Left colon (tissue), 2 donors: ENCODE measurements at places on chromosomes 11 and 22.

DNA sequence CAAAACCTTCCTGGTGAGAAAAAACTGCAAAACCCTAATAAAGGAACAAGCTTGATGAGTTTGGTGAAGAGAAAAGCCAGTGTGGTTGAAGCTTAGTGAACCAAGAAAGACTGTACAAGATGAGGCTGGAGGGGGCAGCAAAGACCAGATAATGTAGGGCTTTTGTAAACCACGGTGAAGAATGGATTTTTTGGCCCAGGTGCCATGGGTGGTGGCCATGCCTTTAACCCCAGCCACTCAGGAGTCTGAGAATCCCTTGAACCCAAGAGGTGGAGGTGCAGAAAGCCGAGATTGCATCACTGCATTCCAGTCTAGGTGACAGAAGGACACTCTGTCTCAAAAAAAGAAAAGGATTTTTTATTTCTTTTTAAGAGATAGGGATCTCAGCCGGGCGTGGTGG is 5.0 kb upstream of the ZDHHC5 start:
- DNase-seq = no peak

- no peak for DNase-seq
Measured at GRCh38 chr11:119023741-119024140, 5.2 kb downstream of the TRAPPC4 start.

GRCh38 chr11:65185869-65186341 is 4.2 kb downstream of the CAPN1 start:
- DNase-seq = no peak

- DNase-seq = no peak
Measured at GRCh38 chr11:134761926-134762247, 349.8 kb upstream of the B3GAT1 start.

DNA sequence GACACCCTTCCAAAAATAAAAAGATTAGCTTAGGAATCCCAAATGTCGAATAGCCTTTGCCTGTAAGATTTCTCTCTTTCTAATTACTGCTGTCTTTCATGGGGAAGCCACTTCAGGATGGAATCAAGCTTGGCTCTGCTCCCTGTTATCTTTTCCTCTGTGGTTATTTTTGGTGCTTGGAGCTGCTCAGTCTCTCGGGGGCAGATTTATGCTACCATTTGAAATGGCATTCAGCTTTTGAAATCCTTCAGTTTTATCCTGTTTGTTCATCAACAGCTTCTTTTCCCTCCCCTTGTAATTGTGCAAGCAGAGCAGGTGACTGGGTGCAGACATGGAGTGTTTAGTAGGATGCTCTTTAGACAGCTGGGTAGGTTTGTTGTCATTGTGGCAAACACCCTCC is 111.0 kb downstream of the DBX1 start:
- DNase-seq = no peak

GRCh38 chr22:26031641-26032040 is 137.6 kb upstream of the SEZ6L start:
- DNase-seq = no peak

DNA sequence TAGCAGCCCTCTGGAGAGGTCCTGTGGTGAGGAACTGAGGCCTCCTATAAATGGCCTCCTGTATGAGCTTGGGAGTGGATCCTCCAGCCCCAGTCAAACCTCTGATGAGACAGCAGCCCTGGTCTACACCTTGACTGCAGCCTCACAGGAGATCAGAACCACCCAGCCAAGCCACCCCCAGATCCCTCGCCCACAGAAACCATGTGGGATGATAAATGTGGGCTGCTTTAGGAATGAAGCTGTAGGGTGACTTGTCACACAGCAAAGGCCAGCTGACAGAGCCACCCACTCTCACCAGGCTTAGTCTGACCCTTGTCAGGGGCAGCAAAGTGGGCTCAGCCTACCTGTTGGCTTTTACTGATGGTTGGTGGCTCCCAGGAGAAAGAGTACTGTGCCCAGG is 6.5 kb upstream of the KCNQ1OT1 start:
- no peak for DNase-seq

DNA sequence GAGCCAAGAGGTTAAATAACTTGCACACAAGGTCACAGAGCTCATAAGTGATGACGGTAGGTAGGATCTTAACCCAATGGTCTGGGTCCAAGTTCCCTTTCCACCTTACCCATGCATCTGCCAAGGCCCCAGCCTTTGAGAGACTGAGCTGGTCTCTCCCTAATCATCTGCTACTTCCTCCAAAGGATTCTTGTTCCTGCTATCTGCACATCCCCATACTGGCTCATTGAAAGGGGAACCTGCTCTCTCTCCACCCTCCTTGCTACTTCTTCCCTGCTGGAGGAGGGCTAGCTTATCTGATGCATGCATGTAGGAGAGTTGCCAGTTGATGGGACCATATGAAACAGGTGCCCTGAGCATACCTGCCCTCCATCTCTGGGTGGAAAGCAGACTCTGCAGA is 47.7 kb downstream of the COMMD9 start:
- no peak for DNase-seq

DNA sequence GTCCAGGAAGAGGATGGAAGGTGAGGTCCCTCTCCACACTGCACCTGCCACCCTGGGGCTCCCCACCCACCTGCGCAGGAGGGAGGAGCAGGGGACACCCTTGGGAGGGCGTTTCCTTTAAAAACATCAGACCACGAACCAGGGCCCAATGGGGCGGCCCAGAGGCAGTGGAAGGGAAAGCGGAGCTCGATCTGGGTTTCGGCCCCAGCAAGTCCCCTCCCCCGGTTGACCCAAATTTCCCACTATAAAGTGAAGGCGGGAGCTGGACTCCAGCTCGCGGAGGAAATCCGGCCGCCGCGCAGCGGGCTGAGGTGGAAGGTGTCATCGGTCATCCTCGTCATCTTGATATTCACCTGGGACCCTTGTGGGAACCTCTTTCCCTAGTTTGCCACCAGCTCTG is 99.3 kb downstream of the WNT7B start:
- no peak for DNase-seq

GRCh38 chr11:11344045-11344444 is 9.0 kb downstream of the CSNK2A3 start:
- DNase-seq = no peak

- DNase-seq = no peak
Measured at GRCh38 chr11:44899959-44900358, 50.7 kb downstream of the TP53I11 start.

DNA sequence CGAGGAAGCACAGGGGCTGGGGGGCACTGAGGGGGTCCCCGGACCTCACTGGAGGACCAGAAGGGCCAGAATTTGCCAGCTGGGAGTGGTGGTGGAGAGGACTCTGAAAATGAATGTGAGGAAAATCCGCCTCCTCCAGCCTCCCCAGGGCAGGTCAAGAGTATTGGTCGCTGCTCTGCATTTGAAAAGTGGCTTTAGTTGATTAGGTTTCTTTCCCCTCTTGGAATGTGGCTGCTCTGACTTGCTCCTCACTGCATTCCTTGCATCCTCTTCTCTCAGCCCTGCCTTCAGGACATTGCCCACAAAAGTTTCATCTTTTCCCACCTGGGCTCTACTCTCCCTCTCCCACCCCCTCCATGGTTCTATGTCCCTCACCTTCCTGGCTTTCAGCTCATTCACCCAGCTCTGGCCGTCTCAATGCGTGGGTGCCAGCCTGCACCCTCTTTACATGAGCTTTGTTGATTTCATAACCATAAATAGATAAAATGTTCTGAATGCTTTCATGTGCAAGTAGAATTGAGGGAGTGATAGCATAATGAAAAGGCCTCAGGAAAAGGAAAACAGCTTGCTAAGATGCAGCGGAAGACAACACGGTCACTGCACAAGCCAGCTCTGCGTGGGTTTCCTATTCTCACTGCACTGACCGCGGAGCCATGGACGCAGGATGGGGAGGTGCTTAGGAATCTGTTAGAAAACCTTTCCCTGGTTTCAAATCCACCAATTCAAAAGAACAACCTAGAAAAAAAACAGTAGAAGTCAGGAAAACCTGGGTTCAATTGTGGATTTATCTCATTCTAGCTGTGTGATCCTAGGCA is 6.5 kb upstream of the NPAS4 start:
- no peak for DNase-seq

- no peak for DNase-seq
Measured at GRCh38 chr22:23503736-23504440, 76.2 kb downstream of the IGLL1 start.

GRCh38 chr22:45680932-45681700 is 9.5 kb downstream of the ATXN10 start:
- DNase-seq = no peak
